Uterus (tissue), 4 donors: ENCODE measurements at places on chromosomes 13 and 19. TPM values are rescaled to one million over a fixed set of nuclear protein-coding genes. Genes with fewer than 3 reads are reported as not detected.

ERICH6B gene
- total RNA-seq: not detected

THSD1 gene
- total RNA-seq: 5.3 TPM

ZNF229 gene
- total RNA-seq: 3.3 TPM

PBX4 gene
- 1.3 TPM for total RNA-seq

CEACAM7 gene
- total RNA-seq: 1.8 TPM

PRTN3 gene
- not detected for total RNA-seq

APOC4 gene
- total RNA-seq: not detected

TUBA3C gene
- total RNA-seq: not detected

KBTBD6 gene
- 14.1 TPM for total RNA-seq

ZNF442 gene
- 5.0 TPM for total RNA-seq

ZNF506 gene
- total RNA-seq: 53.5 TPM

ZIM2 gene
- 4.9 TPM for total RNA-seq

MOB3A gene
- 10.6 TPM for total RNA-seq

CGB8 gene
- total RNA-seq: not detected

JAK3 gene
- total RNA-seq: under 0.01 TPM

NALCN gene
- 13.2 TPM for total RNA-seq

MUC16 gene
- total RNA-seq: 5.6 TPM

GNA15 gene
- 2.0 TPM for total RNA-seq

HRC gene
- total RNA-seq: 5.3 TPM

ANGPTL8 gene
- total RNA-seq: not detected

IGSF23 gene
- total RNA-seq: not detected

RNF225 gene
- not detected for total RNA-seq

CHST8 gene
- 0.95 TPM for total RNA-seq

C19orf12 gene
- 35.0 TPM for total RNA-seq

INTS6 gene
- total RNA-seq: 56.2 TPM

SRRM5 gene
- 0.58 TPM for total RNA-seq

OR10H1 gene
- total RNA-seq: not detected

ELAVL3 gene
- total RNA-seq: not detected

TRAPPC5 gene
- 17.3 TPM for total RNA-seq

FUZ gene
- total RNA-seq: 28.8 TPM

ZNF181 gene
- 16.9 TPM for total RNA-seq

KLK15 gene
- not detected for total RNA-seq

PDX1 gene
- not detected for total RNA-seq

KLK1 gene
- 0.82 TPM for total RNA-seq

OR7D2 gene
- total RNA-seq: not detected

NLRP4 gene
- not detected for total RNA-seq

CGB1 gene
- total RNA-seq: not detected

RDH13 gene
- 13.0 TPM for total RNA-seq

LILRB5 gene
- not detected for total RNA-seq

SSC5D gene
- total RNA-seq: 22.5 TPM

ADAMTS10 gene
- 67.3 TPM for total RNA-seq

KCNC3 gene
- 0.26 TPM for total RNA-seq

CCNA1 gene
- total RNA-seq: 1.9 TPM

ADPRHL1 gene
- 3.3 TPM for total RNA-seq

R3HDM4 gene
- 38.2 TPM for total RNA-seq

PPP1R12C gene
- total RNA-seq: 56.2 TPM

SIAH3 gene
- total RNA-seq: 0.18 TPM

KLF2 gene
- 139 TPM for total RNA-seq

ACER1 gene
- not detected for total RNA-seq

MEIOSIN gene
- total RNA-seq: not detected

ZNF582 gene
- total RNA-seq: 9.2 TPM

RFPL4A gene
- total RNA-seq: not detected

PROZ gene
- total RNA-seq: not detected

ZNF132 gene
- total RNA-seq: 4.4 TPM

APOC1 gene
- not detected for total RNA-seq
